ENCODE measurements at places on chromosomes 11 and 22.
A peak's percentile ranks its signal among the peaks of the same experiment; 100 is the strongest.

GRCh38 chr11:10844356-10844755, 13.5 kb downstream of the ZBED5 start:
- H3K27ac ChIP-seq: no peak overlapping the region
- H3K4me1 ChIP-seq: peaks cover 10% of the 10 kb centered on the region
- H3K36me3 ChIP-seq: no peaks in the 10 kb centered on the region
- H3K27me3 ChIP-seq: no peaks in the 10 kb centered on the region
- DNase-seq: no peak

- H3K4me3 ChIP-seq: no peak overlapping the region
- no peaks in the 10 kb centered on the region for H3K36me3 ChIP-seq
- no peak for DNase-seq
- no peaks in the 10 kb centered on the region for H3K4me1 ChIP-seq
- no peak overlapping the region for H3K27ac ChIP-seq
- no peaks in the 10 kb centered on the region for H3K27me3 ChIP-seq
These were observed 8.1 kb downstream of the MOGAT2 start for GRCh38 chr11:75725547-75726320.

DNA sequence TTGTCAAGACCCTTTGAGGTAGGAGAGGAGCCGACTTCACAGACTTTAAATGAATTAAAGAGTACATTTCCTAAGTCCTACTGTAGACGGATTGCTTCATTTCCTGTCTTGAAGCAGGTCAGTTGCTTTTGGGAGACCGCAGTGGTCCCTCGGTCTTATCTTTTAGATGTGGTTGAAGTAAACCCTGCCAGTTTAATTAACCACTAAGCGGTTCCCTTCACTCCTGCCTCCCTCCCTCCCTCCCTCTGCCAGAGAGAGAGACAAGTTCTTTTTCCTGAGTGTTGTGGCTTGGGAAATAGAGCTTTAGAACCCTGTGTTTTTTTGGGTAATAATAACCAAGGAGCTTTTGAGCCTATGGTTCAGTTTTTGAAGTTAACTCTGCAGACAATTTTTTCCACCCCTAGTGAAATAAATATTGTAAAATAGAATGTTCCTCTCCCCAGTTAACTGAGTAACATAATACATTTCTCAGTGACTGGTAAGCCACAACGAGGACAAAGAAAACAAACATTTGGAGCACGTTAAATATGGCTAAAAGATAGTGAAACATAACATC, 147.5 kb downstream of the LDLRAD3 start:
- no peak overlapping the region for H3K4me3 ChIP-seq
- DNase-seq: no peak
- H3K4me1 ChIP-seq: no peaks in the 10 kb centered on the region
- no peaks in the 10 kb centered on the region for H3K36me3 ChIP-seq
- no peak overlapping the region for H3K27ac ChIP-seq

DNA sequence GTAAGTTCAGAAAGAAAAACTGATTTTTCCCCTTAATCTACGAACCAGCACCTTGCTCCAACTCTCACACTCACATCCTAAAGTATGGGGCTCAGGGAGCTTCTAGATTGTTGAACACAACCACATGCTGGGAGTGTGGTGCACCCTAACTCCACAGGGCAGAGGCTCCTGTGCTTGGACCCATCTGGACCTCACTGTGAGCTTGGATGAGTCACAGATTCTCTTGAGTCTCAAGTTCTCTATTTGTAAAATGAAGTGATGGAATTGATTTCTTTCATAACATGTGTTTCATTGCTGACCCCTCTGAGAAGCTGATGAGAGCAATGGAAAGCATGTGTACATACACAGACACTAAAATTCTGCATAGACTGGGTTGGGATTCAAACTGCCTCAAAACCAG, 109.7 kb downstream of the PGR start:
- no peaks in the 10 kb centered on the region for H3K4me1 ChIP-seq
- no peaks in the 10 kb centered on the region for H3K36me3 ChIP-seq
- no peaks in the 10 kb centered on the region for H3K27me3 ChIP-seq
- no peak overlapping the region for H3K27ac ChIP-seq
- no peak for DNase-seq

- H3K36me3 ChIP-seq: peaks cover 10% of the 10 kb centered on the region
- no peak for DNase-seq
- no peak overlapping the region for H3K27ac ChIP-seq
- H3K27me3 ChIP-seq: no peaks in the 10 kb centered on the region
- H3K4me3 ChIP-seq: no peak overlapping the region
These were observed 8.3 kb downstream of the RBM4 start for GRCh38 chr11:66646828-66647227.

DNA sequence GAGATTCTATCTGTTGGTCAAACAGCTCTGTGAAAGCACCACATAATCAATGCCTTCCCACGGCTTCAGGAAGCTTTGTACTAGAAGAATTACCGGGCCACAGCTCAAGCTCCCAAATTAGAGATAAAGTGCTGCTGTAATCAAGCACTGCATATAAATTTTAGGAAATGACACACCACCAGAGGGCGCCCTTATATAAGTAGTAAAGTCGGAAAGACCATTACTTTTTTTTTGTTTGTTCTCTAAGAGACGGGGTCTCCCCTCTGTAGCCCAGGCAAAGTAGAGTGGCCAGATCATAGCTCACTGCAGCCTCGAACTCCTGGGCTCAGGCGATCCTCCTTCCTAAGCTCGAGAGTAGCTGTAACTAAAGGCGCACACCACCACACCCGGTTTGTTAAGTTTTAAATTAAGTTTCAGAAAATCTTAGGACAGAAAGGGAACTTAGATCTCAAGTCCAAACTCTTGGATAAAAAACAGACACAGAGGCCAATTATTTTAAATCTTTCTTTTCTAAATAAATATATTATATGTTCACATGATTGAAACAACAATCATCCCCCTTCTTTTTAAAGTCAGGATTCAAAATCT, 32.6 kb downstream of the PRCP start:
- peak overlapping the region; percentile 31 for H3K4me3 ChIP-seq
- H3K4me1 ChIP-seq: peaks cover 6% of the 10 kb centered on the region
- no peaks in the 10 kb centered on the region for H3K36me3 ChIP-seq
- no peaks in the 10 kb centered on the region for H3K27me3 ChIP-seq
